HepG2 (cell line): ENCODE measurements at places on chromosomes 16 and 17.

DNA sequence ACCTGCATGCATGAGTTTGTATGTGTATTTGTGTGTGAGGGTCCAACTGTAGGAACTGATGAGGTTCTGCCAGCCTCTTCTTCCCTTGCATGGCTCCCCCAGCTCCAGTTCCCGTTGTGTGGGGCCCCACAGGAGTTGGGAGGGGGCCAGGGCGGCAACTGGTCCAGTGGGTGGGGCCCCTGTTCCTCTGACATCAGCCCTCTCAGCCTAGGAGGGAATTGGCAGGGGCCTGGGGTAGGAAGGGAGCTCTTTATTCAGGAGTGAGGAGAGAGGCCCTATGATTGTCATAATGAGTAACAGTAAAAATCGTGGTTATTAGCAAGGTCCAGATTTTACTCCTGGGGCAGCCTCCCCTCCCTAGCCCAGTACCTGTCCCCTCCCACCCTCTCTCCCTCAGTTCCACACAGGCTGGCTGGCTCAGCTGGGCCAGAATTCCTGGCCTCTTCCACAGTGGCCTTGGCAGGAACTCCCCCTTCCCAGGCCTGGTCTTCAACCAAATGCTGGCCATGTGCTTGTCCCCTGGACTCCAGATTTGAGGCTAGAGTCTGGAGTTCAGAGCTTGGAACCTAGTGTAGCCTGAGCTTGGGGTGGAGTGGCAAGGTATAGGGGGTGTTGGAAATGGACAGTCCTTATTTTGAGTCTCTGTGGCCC, 18.9 kb downstream of the RARA start:
- DNase-seq, result no peak

- no peak for DNase-seq
These were observed 97.4 kb upstream of the CACNG5 start for GRCh38 chr17:66737524-66737923.

DNA sequence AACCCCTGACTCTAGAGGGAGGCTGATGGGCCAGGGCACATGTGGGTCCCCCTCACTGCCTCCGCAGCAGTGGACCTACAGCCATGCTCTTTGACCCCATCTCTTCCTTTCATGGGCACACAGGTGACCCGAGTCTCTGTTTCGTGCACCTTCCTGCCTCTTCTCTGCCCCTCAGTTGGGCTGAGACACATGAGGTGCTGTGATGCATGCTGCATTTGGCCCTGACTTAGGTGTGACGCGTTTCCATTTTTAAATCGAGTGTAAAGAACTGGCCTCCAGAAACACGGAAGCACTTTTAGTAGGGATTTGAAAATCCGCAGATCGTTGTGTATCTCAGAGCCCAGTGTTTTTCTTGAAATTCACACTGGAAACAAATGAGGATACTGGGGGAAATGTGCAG, 24.6 kb downstream of the C16orf90 start:
- no peak for DNase-seq

GRCh38 chr17:9208381-9209105, 187.2 kb downstream of the NTN1 start:
- no peak for DNase-seq

GRCh38 chr17:21258593-21258992, 5.4 kb upstream of the NATD1 start:
- DNase-seq, result no peak

DNA sequence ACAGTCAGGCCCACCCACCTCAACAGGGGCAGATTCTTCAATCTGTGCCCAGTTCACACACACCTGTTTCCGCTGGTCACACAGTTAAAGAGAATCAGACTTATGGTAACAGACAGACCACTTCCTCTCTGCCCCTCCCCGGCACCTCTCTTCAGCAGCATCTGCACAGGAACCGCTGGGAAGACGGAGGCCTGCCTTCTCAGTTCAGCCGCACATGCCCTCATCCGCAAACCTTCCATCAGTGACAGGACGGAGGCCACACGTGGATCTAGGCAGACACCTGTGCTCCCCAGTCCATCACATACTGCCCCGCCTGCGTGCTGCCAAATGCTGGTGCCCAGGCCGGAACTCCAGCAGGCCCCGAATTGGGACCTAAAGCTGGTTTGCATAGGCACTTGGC, 10.3 kb downstream of the PHB1 start:
- DNase-seq, result no peak

DNA sequence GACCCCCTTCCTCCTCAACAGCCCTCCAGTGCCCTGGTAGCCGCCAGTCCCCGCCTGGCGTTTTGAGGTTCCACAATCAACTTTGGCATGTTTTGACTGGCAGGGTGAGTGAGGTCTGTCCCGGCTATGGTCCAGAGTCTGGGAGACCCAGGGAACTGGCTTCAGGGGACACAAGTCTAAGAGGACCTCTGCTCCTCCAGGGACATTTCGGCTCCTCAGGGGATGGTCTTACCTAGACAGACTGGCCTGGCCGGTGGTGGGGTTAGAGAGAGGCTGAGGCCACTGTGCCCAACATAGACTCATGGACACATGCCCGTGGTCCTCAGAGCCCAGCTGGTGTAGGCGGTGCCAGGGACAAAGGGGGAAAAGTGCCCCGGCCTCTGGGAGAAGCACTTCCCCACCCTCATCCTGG, 2.2 kb downstream of the TMC8 start:
- DNase-seq, result no peak

DNA sequence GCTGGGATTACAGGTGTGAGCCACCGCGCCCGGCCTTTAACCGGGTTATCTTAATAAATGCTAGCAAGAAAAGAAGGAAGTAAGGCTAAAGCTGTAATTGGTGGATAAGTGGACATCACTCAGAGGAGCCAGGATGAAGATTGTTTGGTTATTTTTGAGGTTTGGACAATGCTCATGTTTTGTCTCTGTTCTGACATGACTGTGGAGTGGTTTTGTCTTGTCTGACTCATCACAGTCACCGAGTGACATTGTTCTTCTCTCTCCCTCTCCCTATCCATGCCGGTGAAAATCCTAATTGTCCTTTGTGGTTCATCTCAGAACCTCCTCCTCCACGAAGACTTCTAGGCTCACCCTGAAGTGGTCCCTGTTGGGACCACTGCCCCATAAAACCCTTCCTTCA, 23.5 kb upstream of the GRIN2A start:
- DNase-seq, result no peak

- no peak for DNase-seq
These were observed 11.0 kb downstream of the KRT33A start for GRCh38 chr17:41339571-41340172.

- DNase-seq, result no peak
These were observed 44.0 kb downstream of the SDK2 start for GRCh38 chr17:73600103-73600871.

GRCh38 chr17:82962163-82962720, 117.2 kb upstream of the METRNL start:
- no peak for DNase-seq

DNA sequence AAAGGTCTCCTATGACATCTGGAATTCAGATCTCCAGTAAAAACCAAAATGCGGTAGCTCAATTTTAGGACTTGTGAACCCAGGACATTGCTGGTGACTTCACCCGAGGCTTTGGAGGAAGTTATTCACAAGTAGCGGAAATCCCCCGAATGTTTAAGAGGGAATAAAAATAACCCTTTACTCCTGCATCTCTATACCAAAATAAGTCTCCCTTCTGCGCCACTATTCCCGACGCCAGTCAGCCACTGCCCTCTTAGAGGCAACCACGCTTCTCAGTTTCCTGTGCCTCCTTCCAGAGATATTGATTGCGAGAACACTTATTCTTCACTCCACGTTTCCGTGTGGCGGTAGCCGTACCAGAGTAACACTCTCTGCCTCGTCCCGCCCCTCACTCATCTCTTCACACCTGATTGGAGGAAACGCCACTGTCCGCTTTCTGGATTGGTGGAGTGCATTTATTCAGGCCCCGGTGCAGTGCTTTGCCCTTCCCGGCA, 27.4 kb downstream of the EMP2 start:
- no peak for DNase-seq

DNA sequence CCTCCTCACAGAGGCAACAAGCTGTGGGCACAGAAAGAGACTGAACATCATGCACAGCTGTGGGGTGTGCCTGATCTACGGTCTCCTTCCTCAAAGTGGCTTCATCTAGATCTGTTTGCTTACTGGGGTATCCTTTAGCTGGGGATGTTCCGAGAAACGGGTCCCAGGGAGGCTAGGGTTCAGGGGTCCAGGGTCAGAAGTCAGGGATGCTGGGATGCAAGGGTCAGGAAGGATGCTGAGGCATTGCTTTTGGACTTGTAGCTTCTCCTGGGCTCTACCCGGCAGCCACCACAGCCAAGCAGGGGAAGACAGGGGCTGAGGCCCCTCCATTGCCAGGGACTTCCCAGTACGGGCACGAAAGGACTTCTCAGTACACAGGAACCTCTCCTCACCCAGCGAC, 6.6 kb downstream of the CD300LG start:
- no peak for DNase-seq

DNA sequence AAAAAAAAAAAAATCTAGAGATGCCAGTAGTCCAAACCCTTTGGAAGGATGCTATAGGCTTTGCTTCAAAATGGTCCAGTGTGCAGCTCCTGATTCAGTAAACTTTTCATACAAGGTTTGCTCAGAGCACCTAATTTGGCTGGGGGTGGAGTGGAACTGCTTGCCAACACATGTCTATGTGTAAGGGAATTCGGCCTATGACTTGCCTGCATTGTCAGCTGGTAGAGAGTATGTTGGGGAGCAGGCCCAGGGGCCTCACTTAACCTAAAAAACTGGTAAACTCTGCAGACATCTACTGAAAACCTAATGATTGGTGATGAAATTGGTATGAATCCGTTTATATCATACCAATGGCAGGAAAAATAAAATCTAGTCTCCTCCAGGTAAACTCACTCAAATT, 1.5 kb upstream of the MFSD6L start:
- DNase-seq, result no peak

- DNase-seq, result no peak
These were observed 19.3 kb upstream of the TBX2 start for GRCh38 chr17:61380217-61380835.
